ENCODE measurements at places on chromosomes 3 and 15.

DNA sequence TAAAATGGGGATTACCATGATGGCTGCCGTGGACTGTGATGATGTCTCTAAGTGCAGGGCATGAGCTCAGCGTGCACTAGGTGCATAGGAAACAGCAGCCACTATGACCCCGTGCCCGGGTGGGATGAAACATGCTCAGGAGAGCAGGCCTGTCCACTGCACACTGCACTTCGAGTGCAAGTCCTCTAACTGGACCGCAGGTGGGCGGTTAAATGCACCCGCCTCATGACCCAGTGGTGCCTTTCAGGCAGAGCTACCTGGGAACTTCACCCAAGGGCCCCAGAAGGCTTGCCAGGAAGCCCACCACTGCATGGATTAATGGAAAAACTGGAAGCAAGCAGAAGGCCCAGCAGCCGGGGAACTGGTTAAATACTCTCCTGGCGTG is 34.0 kb downstream of the PRKCD start:
- DNase-seq, result no peak

DNA sequence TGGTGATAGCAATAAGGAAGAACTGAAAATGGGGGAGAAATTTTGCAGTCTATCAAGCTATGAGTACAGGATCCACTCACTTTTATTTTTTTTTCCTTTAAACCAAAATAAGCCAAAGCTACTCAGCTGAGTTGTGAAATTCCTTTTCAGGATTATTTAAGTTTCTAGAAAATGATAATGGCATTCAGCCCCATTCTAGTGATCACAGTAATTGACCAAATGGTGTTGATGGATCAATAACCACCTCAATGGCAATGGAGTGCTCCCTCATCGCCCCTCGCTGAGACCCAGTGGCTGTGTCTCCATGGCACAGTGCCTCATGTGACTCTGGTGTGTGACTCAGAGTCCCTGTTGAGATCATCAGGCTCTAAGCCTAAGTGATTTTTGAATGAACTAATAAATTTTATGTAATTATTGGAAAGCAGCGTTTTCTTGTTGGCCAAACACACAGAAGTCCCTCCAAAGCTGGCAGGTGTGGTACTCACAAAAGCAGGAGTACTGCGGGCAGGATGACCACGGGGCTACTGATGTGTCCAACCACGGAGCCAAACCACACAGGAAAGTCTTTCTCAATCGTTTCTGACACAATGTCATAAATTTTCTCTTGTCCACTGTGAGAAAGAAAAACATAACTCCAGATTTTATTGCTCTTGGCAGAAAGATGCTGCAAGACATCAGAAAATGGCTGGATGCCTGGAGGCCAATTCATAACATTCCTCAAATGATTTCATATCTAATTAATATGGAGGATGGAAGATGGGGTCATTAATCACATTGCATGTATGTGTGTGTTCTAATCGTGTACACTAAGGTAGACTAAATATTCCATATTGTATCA is 14.4 kb upstream of the STARD5 start:
- no peak for DNase-seq

GRCh38 chr3:127038466-127038865 is 55.6 kb downstream of the PLXNA1 start:
- no peak for DNase-seq

DNA sequence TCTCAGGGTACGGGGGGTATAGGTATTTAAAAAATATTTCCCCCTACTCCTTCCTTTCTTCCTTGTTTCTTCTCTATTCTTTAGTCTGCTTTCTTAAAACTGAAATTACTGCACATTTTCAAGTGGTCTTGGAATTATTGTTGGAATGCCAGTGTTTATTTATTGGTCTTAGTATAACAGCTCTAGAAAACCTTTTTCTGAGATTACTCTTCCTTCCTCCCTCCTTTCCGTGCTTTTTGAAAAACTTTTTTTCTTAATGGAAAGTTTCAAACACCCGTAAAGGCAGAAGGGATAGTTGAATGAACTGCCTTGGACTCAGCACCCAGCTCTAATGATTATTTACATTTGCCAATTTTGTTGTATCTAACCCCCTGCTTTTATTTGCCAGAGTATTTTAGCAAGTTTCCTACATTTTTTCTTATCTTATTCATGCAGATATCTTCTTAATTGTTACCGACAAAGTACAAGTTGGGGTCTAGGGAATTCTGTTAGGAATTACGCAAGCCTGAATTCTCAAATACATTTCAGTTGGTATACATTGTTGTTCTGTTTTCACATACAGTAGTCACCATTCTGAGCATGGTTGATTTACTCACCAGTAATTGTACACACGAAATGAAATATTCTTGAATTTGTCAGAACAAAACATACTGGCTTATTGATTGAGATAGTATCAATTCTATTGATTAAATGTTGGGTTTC is 36.2 kb downstream of the KAT2B start:
- no peak for DNase-seq

- no peak for DNase-seq
These were observed 40.1 kb downstream of the ITGB5 start for GRCh38 chr3:124847051-124847450.

DNA sequence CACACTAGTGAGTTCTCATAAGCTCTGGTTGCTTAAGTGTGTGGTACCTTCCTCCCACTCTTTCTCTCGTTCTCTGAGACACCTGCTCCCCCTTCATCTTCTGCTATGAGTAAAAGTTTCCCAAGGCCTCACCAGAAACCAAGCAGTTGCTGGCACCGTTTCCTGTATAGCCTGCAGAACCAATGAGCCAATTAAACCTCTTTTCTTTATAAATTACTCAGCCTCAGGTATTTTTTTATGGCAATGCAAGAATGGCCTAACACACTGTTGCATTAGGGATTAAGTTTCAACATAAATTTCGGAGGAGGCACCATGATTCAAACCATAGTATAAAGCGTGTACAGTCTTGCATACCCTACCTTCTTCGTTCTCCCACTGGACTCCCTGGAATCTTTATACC is 252.3 kb upstream of the CHRM5 start:
- no peak for DNase-seq

DNA sequence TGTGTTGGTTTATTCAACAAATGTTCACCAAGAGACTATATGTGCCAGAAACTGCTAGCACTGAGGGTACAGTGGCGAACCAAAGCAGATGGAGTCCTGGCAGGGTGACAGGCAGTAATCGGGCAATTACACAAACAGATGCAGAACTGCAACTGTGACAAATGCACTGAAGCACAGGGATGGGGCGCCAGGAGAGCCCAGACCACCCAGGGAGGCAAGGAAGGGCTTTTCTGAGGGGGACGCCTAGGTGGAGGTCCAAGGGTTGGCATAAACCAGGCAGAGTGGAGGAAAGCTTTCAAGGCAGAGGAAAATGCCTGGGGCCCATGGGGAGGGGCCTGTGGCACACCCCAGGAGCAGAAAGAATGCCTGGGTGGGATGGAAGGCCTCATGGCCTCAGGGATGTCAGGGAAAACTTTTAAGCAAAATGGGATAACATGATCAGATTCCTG is 5.5 kb downstream of the DIS3L start:
- DNase-seq, result no peak

DNA sequence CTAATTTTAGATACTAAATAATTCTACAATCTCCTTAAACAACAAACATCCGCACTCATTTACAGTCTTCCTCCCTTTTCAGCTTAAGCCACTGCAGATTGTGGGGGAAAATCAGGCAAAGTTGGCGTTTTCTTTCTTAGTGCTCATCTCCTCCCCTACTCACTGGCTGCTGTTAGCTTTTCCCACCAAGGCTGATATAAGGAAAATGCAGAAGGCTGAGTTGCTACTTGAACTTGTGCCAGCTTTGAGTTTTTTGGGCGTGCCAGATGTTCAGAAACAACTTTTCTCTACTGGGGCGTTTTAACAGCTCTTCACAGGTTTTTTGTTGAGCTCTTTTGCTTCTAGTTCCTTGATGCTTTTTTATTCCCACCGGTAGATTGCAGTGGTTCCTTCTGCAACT is 222.0 kb downstream of the PYDC2 start:
- DNase-seq, result no peak

- no peak for DNase-seq
These were observed 16.5 kb downstream of the POLQ start for GRCh38 chr3:121529308-121529707.

DNA sequence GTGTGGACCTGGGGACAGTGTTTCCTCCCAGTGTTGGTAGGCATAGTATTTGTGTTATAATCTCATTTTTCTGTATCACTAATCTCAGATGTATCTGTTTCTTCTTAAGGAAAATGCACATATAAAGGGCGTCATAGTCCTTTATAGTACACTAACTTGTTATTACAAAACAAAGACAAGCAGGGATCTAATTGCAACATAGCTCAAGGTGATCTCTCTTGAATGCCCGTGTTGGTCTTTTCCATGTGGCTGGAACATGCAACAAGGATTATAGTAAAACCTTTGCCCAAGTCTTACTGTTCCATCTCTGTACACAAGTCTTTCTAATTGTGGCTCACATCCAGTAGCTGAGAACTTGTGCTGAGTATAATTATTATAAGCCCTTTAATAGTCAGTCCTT is 3.5 kb upstream of the GPR87 start:
- no peak for DNase-seq

DNA sequence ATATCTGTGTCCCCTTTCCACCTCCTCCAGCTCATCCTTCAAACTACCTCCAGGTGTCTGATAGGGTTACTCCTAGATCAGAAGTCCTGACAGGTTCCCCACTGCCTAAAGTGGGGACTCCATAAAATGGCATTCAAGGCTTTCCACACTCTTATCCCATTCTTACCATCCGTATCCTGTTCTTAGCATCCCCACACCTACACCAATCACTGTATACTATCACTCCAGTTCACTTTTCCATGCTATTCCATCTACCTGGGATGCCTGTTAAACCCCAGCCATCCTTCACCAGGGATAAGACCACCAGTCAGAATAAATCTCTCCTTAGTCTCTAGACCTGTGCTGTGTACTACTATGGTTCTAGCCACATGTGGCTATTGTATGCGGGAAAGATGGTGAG is 19.1 kb downstream of the SSR3 start:
- DNase-seq, result no peak

GRCh38 chr15:55990516-55990915 is 2.9 kb downstream of the NEDD4 start:
- DNase-seq, result no peak

DNA sequence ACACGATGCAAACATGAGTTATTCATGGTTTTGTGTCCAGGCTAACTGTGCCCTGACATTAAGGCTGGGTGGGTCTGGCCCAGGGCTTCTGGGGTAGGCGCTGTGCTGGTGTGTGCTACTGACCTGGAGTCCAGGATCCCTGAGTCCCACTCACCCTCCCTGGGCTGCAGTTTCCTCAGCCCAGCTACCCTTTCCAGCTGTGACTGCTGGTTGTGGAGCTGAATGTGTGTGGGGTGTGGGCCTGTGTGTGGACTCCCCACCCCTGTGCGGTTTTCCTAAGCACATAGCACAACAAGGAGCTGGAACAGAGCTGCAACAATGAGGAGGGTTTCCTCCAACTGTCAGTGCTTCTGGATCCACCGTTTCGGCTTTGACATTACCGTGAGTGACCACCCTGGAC is 38.0 kb downstream of the SMAD3 start:
- DNase-seq, result no peak

DNA sequence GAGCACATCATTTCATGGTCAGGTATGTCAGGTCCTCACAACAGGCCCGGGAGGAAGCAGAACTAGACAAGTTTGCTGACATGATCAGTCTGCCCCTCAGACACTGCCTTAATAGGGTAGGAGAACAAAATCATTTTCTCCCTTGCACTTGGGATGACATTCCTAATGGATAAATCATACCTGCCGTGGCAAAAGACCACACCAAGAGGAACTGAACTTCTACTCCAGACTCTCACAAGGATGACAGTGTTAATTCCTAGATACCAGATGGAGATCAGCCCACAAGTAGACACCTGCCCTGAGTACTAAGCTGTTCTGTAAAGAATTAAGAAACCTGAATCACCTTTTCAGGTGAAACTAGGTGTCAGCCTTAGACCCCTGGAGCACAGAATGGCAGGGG is 19.5 kb downstream of the SIAH2 start:
- no peak for DNase-seq

Data from erythroblast (primary cell).